ENCODE measurements at places on chromosomes 13 and 19.

DNA sequence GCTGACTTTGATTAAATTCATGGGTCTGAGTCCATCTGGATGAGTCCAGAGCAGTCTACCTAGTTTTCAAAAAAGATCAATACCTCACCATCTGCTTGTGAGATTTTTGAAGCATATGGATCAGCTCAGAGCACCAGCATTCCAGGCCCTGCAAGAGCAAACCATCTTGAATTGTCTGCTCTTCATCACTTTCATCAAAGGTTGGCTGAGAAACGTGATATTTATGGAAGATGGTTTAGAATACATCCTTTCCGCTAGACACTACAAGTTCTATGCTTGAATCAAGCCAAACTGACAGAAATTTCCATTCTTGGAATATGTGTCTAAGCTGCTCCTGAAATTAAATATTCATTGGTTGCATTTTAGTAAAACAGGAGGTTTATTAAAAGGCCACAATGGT, 190.3 kb downstream of the KCNRG start:
- no peak for DNase-seq

- no peak for DNase-seq
Measured at GRCh38 chr13:74056801-74057542, 77.2 kb downstream of the KLF12 start.

GRCh38 chr13:31114641-31115040, 47.1 kb downstream of the HSPH1 start:
- no peak for DNase-seq

DNA sequence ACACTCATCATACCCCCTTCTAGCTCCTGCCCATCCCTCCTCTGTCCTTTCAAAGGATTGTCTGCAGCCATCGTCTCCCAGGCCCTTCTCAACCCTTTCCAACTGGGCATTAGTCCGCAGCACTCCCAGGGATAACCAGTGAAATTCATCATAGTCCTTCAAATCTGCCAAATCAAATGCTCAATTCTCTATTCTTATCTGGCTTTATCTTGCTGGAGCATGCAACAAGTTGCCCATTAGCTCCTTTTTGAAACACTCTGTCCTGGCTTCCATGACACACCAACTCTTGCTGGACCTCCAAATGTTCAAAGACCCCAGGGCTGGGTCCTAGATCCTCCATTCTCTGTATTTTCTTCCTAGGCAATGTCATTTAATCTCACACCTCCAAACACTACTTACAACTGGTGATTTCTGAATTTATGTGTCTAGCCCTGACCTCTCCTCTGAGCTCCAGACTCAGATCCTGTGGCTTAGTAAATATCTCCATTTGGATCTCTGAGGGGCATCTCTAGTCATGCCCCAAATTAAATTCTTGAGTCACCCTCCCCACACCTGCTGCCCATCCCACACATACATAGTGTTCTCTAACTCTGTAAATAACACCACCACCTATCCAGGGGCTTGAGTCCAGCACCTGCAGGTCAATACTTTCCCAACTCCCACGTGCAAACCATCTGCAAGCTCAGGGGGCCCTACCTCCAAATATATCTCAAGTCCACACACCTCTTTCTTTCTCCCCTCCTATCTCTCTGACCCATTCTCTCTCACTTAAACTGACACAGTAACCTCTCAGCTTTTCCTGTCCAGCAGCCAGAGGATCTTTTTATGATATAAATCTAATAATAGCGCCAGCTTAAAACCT, 9.1 kb upstream of the ANKRD10 start:
- no peak for DNase-seq

DNA sequence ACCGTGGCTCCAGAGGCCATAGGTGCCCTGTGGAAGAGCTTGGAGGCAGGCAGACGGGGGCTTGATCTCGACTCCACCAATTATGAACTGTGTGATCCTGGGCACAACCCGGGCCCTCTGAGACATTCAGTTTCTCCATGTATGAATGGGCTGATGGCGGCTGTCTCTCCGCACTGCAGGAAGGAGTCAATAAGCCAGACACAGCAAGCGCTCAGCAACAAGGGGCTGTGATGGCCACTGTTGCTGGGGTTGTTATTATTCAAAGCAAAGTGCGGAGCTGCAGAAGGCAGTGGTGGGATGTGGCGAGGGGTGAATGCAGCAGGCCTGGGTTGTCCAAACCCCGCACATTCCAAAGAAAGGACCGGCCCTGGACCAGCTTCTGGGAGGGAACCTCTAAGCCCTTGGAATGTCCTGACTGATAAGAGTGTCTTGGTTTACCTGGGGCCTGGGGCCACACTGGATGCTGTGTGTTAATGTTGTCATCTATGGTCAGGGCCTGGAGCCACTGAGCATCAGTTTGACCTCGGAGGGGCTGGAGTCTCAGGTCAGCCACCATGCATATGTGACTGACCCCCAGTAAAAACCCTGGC, 8.3 kb downstream of the TMEM143 start:
- DNase-seq: no peak

DNA sequence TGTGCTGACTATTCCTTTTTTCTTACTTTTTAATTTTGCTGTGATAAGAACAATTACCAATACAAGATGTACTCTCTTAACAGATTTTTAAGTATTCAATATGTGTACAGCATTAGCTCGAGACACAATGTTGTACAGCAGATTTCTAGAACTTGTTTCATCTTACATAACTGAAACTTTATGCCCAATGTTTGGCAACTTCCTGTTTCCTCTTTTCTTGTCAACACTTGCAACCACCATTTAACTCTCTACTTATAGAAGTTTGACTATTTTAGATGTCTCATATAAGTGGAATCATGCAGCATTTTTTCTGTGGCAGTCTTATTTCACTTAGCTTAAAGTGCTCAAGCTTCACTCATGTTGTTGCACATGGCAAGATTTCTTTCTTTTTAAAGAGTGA, 1426.8 kb downstream of the SLITRK5 start:
- no peak for DNase-seq

- no peak for DNase-seq
Measured at GRCh38 chr13:21932578-21932977, 261.7 kb downstream of the FGF9 start.

DNA sequence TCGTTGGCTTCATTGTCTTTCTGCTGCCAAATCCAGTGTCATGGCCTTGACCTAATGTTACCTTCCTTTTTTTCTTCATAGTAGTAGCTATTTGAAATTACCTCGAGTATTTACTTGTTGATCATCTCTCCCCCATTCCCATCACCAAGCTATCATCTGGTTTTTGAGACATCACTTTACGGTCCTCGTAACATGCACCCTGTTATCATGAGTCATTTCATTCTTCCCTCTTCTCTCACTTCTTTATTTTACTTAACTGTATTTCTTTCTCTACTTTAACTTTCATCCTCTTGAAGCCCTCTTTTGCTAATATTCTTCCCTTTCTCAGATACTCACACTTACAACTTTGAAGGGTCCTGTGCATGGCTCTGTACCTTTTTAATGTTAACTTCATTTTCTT, 31.8 kb downstream of the TPP2 start:
- DNase-seq: no peak

DNA sequence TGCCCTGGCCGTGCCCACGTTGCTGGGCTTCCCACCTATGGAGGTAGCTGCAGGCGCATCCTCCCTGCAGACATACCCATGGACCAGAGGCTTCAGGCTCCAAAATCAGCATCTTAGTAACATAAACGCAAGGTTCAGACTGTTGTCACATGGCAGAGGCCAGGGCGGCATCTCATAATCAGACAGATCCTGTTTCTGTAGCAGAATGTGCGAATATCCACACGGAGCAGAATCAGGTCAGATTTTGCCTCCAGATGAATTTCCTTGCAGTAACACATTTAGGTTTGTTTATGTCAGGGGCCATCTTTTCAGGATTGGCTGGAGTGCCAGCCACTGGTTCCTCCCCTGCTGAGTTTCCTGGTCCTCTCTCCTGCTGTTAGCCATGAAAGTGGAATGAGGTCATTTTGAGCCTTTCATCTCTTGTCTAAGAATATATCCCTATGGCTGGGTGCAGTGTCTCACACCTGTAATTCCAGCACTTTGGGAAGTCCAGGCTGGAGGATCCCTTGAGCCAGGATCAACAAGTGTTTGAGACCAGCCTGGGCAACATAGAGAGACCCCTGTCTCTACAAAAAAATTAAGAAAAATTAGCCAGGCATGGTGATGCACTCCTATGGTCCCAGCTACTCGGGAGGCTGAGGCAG, 20.5 kb downstream of the SMARCA4 start:
- no peak for DNase-seq

DNA sequence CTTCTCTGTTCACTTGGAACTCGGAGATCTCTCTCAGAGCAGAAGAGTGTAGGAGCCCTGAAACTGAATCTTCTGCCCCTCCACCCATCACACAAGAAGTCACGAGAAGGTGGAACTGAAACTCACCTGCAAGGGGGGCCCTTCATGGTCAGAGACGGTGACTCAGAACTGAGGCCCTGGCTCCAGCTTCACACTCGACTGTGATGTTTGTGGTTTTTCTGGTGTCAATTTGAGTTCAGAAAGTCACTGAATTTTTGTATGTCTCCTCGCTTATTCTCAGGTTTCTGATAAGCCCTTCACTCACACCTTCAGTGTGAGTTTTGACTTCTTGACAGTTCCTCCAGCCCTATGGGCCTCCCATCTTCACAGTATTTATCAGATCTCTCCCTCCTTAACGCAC, 23.1 kb downstream of the SIGLEC5 start:
- no peak for DNase-seq

DNA sequence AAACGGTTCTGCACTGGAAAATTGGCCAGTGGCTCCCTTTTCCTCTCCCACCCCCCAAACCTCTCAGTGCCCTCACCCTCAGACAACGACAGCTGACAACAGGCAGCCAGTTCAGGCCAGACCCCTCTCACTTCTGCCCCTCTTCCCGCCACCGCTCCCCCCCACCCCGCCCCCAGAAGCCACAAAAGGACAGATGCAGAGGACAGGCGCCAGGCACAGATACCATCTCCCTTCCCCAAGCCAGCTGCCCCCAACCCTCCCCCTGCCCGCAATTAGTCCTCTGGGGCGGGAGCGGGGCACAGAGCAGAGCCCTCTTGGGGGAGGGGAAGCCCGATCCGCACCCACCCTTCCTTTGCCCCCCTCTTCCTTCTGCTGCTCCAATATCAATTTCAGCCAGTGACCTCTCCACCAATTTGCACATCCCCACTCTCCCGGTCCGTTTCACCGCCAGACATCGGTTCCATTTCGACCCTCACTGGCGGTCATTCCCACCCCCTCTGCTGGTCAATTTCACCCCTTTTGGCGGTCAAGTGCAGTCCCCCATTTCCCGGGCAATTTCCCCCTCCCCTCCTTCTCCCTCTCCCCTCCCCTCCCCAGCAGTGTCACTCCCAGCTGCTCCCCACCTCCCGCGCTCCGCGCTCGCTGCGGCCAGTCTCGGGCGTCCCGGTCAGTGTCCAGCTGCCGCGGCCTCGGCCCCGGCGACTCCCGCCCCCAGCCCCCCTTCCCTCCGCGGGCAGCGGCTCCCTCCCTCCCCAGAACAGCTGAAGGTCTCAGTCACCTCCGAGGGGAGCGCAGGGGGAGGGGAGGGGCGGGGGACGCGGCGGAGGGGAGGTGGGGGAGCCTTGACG, at the start of gene SHD:
SHD (plus strand) TSS at position 848 of the 848 bp plus-strand sequence. CDS start 798 bp downstream, outside the sequence.
- no peak for DNase-seq

- DNase-seq: no peak
Measured at GRCh38 chr13:83184819-83185218, 697.5 kb downstream of the SLITRK1 start.

GRCh38 chr13:29532116-29532515, 63.4 kb downstream of the SLC7A1 start:
- no peak for DNase-seq

GRCh38 chr19:4814625-4815425, 16.7 kb downstream of the TICAM1 start:
- DNase-seq: no peak

DNA sequence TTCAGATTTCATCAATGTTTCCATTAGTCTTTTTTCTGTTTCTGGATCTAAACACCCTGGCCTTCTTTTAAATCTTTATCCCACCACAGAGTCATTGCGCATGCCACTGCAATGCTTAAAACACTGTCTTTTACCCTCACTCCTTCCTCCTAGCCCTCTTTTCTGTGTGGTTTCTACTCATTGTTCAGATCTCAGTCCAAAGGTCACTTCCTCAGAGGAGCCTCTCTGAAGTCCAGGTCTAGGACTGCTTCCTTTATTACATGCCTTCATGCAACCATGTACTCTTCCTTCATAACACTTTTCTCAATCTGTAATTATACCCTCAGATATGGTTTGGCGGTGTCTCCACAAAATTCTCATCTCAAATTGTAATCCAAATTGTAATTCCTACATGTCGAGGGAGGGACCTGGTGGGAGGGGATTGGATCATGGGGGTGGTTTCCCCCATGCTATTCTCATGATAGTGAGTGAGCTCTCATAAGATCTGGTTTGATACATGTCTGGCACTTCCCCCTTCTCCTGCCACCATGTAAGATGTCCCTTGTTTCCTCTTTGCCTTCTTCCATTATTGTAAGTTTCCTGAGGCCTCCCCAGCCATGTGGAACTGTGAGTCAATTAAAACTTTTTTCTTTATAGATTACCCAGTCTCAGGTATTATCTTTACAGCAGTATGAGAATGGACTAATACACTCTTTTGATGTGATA, 808.9 kb downstream of the DIAPH3 start:
- DNase-seq: no peak

- no peak for DNase-seq
Measured at GRCh38 chr19:33532859-33533460, 11.4 kb upstream of the PEPD start.

DNA sequence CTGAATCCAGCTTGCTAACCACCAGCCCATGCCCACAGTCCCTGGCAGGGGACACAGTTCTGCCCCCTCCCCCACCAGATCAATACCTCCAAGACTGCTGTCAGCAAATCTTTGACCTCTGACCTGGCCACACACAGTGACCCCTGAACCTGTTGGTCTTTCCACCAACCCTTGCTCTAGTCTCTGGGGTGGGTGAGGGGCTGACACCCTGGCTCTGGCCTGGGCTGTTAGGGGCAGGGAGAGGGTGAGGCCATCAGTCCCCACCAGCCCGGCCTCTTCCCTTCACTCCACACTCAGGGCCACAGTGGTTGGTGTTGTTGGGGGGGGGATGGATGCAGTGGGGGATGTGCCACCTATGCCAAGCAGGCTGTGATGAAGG, 21.8 kb upstream of the SLC7A10 start:
- no peak for DNase-seq

DNA sequence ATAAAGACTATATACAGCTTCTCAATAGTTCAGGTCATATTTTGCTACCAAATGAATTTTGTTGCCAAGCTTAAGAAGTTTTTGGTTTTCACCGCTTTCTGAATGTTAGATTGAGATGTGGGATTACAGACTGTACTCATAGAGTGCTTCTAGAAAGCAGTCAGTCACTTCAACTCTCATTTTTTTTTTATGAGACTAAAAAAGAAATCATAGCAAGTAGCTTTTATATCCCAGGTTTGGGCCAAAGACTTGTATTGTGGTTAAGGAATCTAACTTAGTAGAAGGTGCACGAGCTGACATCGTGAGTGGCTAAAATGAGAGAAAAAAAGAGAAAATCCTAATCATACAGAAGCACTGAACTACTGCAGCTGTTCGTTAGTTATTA, 2.2 kb upstream of the USPL1 start:
- no peak for DNase-seq

All from thoracic aorta (tissue), 2 donors.